AML-193 (cell line): ENCODE measurements at places on chromosomes 6 and 20.

DNA sequence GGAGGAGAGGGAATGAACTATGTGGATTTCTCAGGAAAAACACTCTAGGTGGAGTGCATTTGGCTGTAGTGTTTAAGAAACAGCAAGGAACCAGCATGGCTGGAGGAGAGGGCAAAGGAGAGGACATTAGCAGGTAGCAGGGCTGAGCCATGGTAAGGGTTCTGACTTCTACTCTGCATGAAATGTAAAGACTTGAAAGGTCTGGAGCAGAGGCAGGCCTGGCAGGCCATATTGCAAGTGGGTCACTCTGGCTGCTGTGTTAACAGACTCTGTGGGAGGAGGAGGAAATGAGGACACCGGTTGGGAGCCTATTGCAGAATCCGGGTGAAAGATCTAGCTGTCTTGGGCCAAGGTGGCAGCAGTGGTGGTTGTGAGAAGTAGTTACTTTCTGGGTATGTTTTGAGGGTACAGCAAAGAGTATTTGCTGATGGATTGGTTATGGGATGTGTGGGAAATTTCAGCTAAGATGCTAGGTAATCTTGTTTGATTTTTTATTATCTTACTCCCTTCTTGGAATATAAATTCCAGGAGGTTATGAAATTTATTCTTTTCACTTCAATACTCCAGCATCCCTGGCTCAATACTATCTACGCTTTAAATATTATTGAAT, 115.9 kb upstream of the BCLAF1 start:
- no peak for DNase-seq

DNA sequence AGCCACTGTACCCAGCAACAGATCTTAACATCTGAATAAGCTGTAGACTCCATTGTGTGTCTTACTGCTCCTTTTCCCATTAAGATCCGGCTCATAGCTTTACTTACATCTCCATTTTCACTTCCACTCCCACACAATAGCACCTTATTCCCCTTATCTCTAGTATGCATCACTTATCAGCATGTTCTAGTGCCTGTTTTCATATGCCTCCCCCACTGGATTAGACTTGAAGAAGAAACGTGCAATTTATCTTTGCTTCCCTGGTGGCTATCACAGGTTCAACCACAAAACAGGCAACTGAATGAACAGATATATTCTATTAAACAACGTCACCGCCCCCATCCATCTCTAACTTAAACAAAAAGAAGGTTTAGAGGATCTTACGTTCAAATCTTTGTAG, 12.1 kb downstream of the SSR1 start:
- DNase-seq = no peak

GRCh38 chr6:156775717-156776116, 1.5 kb upstream of the ARID1B start:
- no peak for DNase-seq

DNA sequence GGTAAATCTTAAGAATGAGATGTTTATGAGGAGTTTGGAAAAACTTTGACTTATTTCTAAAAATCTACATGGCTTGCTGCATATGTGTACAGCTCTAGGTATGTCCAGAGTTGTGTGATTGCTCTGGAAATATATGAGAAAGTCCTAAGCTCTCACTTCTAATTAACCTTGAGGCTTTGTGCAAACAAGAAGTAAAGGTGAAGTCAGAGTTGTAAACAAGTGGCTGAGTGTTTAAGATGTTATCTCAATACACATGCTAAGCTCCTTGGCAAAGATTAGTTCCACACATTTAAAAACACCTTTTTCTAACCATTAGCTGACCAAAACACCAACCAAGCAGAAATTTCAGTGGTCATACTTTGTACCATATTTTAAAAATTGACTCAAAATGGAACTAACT, 684.2 kb downstream of the HTR1B start:
- DNase-seq = no peak

GRCh38 chr20:9186396-9186795, 117.5 kb downstream of the PLCB4 start:
- no peak for DNase-seq

DNA sequence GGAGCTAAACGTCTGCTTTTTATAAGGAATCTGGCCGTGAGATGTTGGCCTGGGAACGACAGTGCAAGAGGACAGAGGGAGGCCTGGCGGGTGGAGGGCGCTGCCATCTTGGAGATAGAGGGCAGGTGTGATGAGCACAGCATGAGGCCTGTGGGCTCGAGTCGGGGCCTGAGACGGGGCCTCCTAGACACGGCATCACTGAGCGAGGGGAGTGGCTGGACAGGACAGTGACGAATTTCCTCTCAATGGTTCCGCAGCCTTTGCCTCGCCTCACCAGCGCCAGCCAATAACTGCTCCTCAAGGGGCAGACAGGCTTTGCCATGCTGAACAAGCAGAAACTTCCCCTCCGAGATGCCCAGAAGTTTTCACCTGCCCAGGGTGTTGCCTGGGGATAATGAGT, 376.7 kb downstream of the THBS2 start:
- DNase-seq = no peak

- no peak for DNase-seq
Measured at GRCh38 chr20:32006841-32007786, 3.1 kb upstream of the CCM2L start.

DNA sequence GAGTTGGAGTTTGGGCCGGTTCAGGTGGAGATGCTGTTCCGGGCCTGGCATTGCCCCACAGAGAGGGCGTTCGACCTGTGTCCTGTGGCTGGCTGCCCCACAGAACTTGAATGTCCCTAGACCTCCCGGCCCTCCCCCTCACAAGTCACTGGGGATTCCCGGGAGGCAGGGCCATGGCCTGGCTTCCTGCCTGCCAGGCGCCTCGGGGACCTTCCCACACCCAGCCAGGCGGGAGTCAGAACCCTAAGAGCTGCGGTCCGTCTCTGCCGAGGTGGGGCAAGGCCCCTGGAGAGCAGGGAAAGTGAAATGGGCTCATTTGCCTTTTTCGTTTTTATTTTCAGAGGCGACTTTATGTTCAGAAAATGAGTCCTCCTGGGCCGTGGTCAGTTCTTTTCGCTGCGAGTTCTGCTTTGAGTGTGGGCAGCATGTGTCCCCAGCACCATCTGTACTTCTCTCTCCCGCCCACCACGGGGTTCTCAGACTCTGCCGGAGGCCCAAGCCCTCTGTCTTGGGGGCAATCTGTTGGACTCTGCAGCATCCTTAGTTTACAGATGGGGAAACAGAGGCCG, 8.5 kb downstream of the RBM38 start:
- DNase-seq = no peak

GRCh38 chr6:133254552-133255228, 13.5 kb downstream of the EYA4 start:
- DNase-seq = no peak

DNA sequence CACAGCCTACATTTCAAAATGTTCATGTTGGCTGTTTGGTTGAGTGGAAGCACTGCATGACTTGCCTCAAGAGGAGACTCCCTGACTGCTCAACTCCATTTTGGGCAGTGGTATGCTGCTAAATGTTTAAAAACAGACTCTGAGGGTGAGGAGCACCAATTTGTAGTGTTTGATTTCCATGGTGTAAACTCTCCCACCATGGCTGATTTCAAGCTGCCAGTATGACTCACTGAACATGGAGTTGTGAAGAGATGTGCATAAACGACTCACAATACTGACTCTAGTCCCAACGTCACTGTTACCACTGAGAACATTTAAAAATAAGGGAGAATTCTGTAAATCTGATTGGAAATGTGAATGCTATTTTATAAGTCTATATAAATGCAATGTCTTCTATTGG, 70.4 kb downstream of the BACH2 start:
- no peak for DNase-seq

GRCh38 chr6:144617191-144617590, 332.1 kb downstream of the UTRN start:
- DNase-seq = no peak

- no peak for DNase-seq
Measured at GRCh38 chr20:40481337-40481736, 207.7 kb downstream of the MAFB start.

DNA sequence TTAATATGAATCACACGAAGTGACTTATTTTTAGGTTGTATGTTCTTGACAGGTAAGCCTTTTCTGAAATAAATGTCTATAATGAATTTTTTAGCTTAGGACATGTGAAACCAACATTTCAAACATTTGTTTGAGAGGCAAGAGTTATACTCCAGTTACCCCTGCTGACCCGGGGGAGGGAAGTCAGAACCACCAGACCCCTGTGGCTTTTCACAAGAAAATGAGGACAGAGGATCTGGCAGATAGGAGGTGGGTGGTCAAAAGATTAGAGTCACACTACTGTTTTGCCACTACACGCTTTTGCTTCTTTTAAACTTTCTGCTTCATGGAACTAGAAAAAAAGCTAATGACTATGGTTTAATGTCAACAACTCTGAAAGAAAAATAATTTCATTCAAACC, 27.5 kb upstream of the ADGRF4 start:
- no peak for DNase-seq

GRCh38 chr6:25064006-25064405, 128.2 kb upstream of the RIPOR2 start:
- DNase-seq = no peak

GRCh38 chr6:150925976-150926375, 60.5 kb downstream of the MTHFD1L start:
- no peak for DNase-seq

DNA sequence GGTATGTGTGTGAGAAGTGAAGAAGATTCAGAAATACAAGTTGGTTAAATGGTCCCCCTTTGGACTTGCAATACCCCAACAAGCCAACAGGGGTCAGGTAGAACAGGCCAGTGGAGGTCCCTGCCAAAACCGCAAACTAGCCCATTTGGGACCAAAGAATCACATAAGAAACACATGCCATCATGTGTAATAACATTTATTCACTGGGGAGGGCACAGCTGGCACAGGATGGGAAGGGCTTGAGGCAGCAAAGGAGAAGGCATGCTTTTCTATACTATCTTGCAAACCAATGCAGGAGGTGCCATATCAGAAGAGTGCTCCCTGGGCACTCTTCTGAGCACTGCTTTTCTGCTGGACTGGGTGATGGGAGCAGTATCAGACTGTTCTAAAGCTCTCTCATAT, 116.1 kb upstream of the TRAF3IP2 start:
- peak; percentile 33 for DNase-seq

DNA sequence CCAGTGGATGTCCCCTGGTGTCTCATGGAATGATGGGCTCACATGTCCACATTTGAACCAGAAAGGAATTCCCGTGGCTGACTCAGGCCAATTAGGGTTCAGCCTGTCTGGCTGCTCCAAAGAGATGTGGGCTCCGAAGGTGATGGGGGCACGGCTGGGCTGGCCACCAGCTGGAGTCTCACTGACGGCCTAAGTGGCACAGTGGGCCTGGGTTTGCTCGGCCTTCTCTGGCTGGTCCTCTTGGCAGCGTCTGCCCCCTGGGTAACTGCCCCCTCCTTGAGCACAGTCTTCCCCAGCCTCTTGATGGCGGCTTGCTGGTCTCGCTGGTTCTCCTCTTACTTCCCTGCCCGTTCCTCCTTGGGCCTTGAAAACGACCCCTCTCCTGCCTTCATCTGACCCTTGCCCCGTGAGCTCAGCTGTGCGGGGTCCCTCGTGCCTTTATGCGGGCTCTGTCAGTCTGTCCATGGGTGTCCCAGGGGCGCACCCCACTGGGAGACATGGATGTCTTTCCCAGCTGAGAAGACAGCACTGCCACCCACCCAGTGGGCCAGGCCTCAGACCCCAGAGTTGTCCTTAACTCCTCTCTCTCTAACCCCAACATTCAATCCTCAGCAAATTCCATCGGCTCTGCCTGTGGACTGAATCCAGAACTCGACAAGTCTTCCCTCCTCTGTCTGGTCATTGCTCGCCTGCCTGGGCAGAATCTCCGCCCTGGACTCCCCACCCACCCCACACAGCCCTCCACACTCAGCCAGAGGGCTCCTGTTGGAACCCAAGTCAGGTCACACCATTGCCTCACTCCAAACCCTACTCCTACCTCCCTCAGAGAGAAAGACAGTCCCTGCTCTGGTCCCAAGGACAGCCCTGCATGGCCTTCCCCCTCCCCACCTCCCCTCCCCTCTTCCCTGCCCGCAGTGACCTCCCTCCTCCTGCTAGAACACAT, 78.7 kb downstream of the CEBPB start:
- no peak for DNase-seq

GRCh38 chr20:24393903-24394302, 75.5 kb upstream of the SYNDIG1 start:
- no peak for DNase-seq

GRCh38 chr6:148932731-148933130, 185.9 kb downstream of the UST start:
- DNase-seq = no peak

GRCh38 chr6:142914369-142914768, 30.6 kb downstream of the HIVEP2 start:
- DNase-seq = no peak

DNA sequence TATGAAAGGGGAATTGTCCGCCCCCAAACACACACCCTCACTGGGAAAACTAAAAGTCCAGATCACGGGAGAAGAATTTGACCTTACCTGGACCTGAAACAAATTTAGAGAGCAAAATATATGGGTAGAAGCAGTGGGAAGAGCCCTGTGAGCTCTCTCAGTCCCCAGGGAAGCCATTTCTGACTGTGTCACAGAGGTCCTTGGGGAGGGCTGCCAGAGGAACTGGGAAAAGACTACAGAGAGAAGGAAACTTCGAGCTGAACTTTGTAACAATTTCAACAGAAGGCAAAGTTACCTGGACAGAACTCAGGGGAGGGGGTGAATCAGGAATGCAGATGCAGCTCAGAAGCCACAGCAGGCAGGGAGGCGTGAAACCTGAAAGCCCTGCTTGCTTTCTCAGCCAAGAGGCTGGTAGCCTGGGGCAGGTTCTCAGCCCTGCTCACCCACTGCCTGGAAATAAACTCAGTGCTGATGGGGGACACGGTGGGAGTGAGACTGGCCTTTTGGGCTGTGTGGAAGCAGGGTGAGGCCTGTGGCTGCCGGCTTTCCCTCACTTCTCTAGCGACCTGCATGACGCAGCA, 163.8 kb downstream of the TMEM200A start:
- no peak for DNase-seq

GRCh38 chr6:107532706-107533105, 42.8 kb downstream of the SOBP start:
- no peak for DNase-seq

DNA sequence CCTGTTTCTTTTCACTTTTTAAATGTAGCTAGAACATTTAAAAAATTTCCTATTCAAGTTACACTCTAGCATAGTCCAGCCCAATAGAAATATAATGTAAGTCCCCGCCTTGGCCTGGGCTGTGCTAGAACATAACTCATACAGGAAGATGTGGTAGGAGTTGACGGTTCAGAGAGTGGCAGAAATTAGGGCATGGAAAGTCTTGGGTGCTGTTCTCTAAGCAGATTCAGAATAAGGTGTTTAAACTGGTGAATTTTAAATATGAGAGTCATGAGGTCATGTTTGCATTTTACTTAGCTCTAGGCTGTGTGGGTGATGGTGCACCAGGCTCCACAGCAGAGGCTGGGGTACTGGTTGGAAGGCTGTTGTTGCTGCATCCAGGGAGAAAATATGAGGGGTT, 256.5 kb downstream of the FARS2 start:
- DNase-seq = no peak

DNA sequence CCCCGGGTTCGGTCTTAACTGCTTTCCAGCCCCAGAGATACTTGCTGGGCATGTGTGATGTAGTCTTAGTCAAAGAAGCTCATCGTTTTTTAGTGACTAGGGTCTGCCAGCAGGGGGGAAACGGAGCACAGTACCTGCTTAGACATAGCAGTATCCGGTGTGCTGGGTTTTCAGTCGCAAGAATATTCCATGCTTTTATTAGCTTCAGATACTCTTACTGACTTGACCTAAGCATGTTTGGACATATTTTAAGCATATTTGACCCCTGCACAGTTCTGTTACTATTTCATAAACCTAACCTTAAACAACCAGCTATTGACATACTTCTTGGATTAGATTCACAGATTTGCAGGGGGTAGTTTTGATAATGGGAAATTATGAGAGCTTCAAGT, 3.0 kb downstream of the E2F3 start:
- DNase-seq = peak; percentile 82

GRCh38 chr6:142926494-142927270, 18.3 kb downstream of the HIVEP2 start:
- DNase-seq = no peak
